ENCODE measurements at places on chromosomes 12 and 14.

DNA sequence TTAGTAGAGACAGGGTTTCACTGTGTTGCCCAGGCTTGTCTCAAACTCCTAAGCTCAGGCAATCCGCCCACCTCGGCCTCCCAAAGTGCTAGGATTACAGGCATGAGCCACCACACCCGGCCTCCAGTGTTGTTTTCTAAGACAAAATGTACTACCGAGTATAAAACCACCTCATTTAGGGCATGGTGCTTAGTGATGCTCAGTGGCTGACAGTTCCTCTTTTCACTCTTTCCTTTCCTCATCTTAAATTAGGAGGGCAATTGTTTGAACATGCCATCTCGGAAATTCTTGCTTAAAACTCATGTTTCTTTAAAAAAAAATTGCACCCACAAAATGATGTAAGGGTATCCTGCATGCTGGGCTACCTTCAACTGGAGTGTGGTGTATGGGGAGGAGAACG is 89.0 kb downstream of the RFX4 start:
- no peak for DNase-seq

DNA sequence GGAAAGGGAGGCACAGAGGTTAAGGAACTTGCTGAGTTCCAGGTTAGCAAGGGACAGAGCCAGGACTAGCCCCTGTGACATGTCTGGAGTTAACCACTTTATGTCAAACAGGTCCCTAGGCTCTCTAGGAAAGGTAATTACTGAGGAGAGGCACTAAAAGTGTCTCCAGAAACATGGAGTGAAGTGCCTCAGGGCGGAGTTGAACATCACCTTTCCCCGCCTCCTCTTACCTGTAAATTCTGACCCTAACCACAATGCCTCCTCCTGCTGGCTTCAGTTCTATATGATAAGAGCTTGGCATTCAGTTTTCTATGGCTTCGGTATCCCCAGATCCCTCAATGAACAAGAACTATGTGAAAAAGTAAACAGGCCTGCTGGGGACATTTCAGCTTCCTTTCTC is 18.1 kb downstream of the RPH3A start:
- no peak for DNase-seq

DNA sequence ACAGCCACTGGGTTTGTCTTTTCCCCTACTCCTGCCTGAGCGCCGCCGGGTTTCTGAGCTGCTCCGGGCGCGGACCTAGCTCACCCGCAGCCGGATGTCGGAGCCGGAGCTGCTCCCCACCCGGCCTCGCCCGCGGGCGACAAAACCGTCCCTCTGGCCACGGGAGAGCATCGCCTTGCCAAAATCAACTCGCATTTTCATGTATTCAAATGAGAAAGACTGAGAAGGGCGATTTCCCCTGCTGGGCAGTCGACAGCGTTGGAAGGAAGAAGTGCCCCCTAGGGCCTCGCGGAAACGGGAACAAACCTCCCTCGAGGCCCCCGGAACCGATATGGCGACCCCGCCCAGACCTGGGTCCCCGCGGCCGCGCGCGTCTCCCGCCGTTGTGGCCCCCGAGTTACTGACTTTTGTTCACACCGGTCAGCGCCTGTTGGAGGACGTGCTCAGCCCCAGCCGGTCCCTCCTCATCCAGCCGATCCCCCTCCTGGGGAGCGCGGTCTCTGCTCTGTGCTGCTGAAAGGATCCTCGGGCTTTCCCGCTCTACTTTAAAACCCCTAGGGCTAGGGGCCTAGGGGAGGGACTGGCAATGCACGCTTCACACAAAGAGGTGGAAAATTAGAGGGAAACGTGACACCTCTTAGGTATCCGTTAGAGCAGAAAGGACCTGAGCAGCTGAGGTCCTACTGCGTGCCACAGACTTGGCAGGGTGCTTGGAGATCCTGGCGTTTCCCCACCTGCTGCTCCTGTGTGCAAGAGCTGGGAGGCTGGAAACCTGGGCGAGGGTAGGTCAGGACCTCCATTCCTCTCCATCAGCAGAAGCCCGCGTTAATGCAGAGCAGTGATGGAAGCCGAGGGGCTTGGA is 4.3 kb downstream of the TTC6 start:
- DNase-seq = no peak

DNA sequence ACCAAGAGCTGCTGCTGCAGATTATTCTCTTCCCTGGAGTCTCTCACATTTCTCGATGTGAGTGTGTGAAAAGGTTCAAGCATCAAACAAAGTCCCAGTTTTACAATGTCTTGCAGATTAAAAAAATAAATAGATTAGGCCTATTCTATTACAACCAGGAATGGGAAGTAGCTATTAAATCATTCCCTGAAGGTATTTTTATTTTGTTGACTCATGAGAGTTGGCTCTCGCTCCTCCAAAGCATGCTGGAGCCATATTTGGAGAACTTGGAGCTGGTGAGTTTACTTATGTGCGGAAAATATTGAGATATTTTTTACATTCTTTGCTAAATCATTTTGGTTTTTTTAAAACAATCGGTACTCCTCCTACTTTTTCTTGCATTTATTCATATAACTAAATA is 572.3 kb downstream of the ETNK1 start:
- peak; percentile 31 for DNase-seq

- no peak for DNase-seq
These were observed 80.4 kb downstream of the DUSP16 start for GRCh38 chr12:12482150-12482761.

GRCh38 chr14:39488600-39488999 is 56.4 kb upstream of the FBXO33 start:
- DNase-seq = peak; percentile 2

DNA sequence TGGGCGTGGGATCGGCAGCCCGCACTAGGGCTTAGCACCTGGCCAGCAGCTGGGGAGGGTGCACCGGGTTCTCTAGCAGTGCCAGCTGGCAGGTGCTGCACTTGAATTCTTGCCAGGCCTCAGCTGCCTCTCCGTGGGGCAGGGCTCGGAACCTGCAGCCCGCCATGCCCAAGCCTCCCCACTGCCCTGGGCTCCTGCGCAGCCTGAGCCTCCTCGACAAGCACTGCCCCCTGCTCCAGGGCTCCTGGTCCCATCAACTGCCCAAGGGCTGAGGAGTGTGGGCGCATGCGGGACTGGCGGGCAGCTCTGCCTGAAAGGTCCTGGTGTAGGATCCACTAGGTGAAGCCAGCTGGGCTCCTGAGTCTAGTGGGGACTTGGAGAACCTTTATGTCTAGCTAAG is 30.6 kb upstream of the SDR39U1 start:
- DNase-seq = no peak

- no peak for DNase-seq
These were observed 1.4 kb downstream of the SIX1 start for GRCh38 chr14:60647837-60648248.

- peak; percentile 3 for DNase-seq
These were observed 1.4 kb upstream of the PWP1 start for GRCh38 chr12:107684029-107684795.

- DNase-seq = peak; percentile 99
These were observed at the start of gene TSPAN31 for GRCh38 chr12:57744777-57745484. TSS of gene TSPAN31 (plus strand) at chr12:57745039. CDS start at chr12:57745155, 116 bp downstream.

DNA sequence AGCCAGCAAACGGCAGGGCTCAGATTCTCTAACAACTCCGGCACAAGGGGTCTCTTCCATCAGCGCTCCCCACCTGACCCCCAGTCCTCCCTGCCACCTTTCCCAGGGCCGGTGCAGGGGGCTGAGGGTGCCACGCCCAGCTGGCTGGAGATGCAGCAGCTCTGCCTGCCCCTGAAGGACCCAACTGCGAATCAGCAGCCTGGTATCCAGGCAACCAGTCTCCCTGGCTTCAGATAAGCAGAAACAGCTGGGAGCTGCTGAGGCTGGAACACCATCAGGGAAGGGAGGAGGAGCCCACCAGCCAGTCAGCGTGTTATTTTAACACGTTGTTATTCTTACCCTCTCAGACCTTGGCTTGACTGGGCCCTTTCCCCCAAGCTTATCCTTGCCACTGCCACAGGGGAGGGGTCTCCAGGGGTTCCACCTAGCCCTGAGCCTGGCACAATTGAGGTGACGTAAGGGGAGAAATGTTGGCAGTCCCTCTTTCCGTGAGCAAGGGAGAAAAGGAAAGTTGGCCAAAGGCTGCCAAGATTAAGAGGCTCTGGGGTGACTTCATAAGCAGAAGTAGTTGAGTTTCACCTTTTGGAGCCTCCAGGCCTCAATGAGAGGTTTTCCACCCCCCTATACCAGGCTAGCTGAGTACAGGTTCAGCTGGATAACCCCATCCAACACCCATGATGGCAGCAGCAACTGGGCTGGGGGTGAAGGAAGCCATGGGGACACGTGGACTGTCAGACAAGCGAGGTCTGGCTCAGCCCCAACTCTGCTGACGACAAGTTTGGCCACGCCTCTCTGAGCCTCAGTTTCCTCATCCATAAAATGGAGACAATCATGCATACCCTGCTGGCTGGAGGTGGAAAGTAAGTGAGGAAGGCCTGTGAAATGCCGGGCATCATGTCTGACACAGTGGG is 91.1 kb downstream of the IRF2BPL start:
- peak; percentile 91 for DNase-seq

- DNase-seq = no peak
These were observed 49.2 kb downstream of the SH2B3 start for GRCh38 chr12:111454716-111455447.
